GM12878 (cell line): ENCODE measurements at places on chromosomes 12 and 14. TPM values are rescaled to one million over a fixed set of nuclear protein-coding genes. Genes with fewer than 3 reads are reported as not detected.

GRCh38 chr12:78964521-78964920 is 99.9 kb downstream of the SYT1 start:
- no peaks in the 10 kb centered on the region for H3K4me1 ChIP-seq
- no peak for DNase-seq

DNA sequence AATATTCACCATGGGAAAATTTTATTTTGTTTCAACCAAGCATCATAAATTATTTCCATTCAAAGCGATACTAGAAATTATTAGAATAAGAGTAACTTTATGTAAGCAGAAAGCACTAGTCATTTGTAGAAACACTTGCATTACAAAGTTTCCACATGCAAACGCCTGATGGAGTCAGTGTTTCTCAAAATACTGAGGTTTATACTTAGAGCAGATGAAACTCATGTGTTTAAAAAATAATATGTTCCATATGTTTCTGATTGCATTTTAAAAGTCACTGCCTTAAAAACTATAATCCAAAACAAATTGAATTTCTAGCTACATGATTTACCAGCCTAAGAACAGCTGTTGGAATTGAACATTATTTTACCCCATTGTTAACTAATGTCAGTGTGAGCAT is 1246.4 kb downstream of the SLC16A7 start:
- no peaks in the 10 kb centered on the region for H3K27me3 ChIP-seq
- no peaks in the 10 kb centered on the region for H3K4me1 ChIP-seq
- H3K36me3 ChIP-seq = no peaks in the 10 kb centered on the region

The CYP46A1 gene
- not detected in 2 replicates for total RNA-seq

The LPAR5 gene
- 7.9 and 8.2 TPM in 2 replicates for total RNA-seq

- H3K27me3 ChIP-seq = no peaks in the 10 kb centered on the region; the same call in 1 of the 2 replicates
- H3K36me3 ChIP-seq = no peaks in the 10 kb centered on the region
- peaks cover 11% of the 10 kb centered on the region; the same call in 1 of the 2 replicates for H3K4me1 ChIP-seq
- no peak overlapping the region for H3K27ac ChIP-seq
These were observed 410.6 kb upstream of the SOX5 start for GRCh38 chr12:24360057-24360456.

DNA sequence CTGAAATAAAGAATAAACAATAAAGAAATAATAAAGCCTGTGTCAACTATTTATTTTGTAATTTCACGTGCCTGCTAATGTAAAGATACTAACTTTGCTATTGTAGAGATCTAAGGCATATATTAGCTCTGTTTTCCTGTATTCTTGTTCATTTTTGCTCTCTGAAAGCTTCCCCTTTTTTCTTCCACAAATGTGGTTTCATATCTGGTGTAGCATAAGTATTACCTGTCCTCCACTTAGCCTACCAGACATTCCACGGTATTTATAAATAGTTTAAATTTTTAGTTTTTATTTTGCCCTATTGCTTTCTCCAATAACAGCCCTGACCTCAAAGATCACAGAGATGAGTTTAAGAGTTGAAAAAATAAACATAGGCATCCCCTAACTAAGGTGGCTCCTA is 92.6 kb upstream of the ATP2B1 start:
- H3K4me3 ChIP-seq = no peak overlapping the region
- no peaks in the 10 kb centered on the region for H3K27me3 ChIP-seq
- H3K36me3 ChIP-seq = no peaks in the 10 kb centered on the region
- no peak overlapping the region for H3K27ac ChIP-seq

GRCh38 chr14:60211153-60211552 is 37.9 kb upstream of the PPM1A start:
- no peak overlapping the region for H3K4me3 ChIP-seq
- DNase-seq = no peak
- H3K4me1 ChIP-seq = peaks cover 43% of the 10 kb centered on the region

DNA sequence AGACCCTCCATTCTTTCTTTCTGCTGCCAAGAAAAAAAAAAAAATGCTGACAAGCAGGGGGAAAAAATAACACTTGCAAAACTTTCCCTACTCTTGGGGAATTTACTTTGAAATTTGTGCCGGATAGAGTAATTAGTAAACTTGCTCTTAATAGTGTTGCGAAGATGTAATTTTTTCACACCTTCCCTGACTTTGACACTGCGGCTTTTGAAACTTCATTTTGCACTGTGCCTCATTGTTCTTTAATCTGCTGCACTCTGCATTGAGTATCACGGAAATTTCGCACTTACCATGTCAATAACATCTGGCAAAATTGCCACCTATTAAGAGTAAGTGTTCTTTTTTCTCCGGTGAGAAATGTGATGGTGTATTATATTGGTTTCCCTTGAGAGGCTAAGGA is 596.1 kb downstream of the VRK1 start:
- H3K4me1 ChIP-seq = no peaks in the 10 kb centered on the region
- no peak overlapping the region for H3K27ac ChIP-seq
- DNase-seq = no peak

The CCDC197 gene
- not detected in 2 replicates for total RNA-seq

DNA sequence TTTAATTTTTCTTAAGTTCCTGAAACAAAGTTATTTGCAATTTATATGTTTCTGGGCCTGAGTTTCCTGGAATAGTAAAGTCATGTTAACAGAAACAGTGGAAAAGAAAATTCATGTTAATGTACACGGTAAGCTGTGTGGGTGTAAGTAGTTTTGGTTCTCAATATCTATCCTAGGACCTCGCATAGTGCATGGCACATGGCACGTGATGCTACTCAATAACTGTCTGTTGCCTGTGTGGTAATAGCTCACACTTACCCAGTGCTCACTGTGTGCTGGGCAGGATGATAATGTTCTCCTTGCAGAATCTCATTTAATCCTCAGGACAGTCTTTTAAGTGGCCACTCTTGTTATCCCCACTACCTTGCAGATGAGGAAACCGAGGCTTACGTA is 100.7 kb downstream of the DUSP16 start:
- 0 out of 2 replicates have a peak, but pooled peaks cover 4% of the 10 kb centered on the region for H3K4me1 ChIP-seq
- H3K4me3 ChIP-seq = no peak overlapping the region
- no peaks in the 10 kb centered on the region for H3K36me3 ChIP-seq
- no peak overlapping the region for H3K27ac ChIP-seq
- no peak for DNase-seq

DNA sequence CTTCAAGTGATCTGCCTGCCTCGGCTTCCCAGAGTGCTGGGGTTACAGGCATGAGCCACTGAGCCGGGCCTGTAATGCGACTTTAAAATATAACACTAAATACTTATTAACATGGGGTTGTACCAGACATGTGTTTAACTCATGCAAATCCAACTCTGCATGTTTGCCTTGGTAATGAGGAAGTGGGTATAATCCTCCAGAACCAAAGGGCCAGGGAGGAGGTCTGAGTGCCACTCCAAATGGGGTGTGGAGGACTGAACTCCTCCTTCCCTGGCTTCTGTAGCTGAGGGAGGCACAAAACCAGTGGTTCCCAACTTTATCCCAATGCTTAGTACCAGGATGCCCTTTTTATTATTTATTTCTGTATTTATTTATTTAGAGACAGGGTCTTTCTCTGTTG is 61.6 kb upstream of the MED13L start:
- H3K4me3 ChIP-seq = no peak overlapping the region
- DNase-seq = no peak
- no peak overlapping the region for H3K27ac ChIP-seq
- H3K36me3 ChIP-seq = no peaks in the 10 kb centered on the region
- no peaks in the 10 kb centered on the region for H3K27me3 ChIP-seq

DNA sequence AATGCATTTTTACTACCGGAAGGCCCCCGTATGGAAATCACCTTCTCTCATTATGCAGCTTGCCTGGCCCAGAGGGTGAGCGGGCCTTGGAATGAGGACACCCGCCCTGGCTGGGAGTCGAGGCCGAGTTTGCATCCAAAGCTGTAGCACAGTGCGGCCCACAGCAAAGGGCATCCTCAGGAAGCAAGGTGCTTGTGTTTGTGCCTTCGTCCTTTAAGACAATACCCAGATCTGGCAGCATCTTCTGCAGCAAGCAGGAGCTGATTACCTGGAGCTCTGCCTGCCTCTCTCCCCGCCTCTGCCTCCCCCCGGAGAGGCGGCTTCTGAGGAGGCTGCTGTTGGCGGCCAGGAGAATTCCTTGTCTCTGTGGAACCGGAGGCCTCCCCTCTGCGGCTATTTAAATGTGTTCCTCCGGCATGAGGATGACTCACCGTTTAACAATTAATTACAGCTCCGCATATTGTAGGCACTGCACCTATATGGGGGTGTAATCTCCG is 145.3 kb downstream of the CACNA1C start:
- no peak overlapping the region for H3K27ac ChIP-seq
- H3K27me3 ChIP-seq = no peaks in the 10 kb centered on the region
- H3K36me3 ChIP-seq = no peaks in the 10 kb centered on the region
